ENCODE measurements at places on chromosomes 6 and 20.

DNA sequence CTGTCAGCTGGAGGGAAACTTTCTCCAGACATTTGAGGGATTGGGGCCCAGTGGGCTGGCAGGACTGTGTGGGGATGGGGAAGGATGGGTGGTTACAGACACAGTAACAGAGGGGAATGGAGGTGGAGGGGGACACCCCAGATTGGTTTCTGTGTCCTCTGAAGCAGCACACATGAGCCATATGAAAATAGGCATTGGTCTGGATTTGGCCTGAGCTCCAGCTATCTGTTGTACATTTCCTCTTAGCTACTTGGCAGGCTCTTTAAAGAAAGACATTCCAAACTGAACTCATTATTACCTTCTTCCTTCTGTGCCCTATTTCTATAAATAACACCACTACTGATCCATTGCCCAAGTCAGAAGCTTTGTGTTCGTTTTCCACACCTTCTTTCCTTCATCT is 72.0 kb upstream of the PRL start:
- DNase-seq: no peak

DNA sequence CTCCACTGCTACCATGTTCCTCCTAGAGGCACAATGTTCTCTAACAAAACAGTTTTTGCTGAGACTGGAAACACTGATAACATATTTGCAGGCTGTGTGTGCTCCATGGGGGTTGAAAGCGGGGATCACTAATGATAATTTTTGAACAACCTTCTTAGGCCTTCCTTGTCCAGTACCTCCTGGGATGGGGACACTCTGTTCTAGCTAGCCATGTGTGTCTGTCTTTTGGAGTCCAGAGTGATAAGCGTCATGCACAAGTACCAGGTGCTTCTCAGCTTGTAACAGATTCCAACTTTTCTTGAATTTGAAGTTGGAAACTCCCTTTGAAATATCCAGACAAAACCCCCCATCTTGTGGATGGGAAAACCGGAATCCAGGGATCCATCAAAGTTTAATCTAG is 15.2 kb downstream of the PI3 start:
- no peak for DNase-seq

- DNase-seq: no peak
These were observed 93.5 kb downstream of the ESR1 start for GRCh38 chr6:151901009-151901411.

DNA sequence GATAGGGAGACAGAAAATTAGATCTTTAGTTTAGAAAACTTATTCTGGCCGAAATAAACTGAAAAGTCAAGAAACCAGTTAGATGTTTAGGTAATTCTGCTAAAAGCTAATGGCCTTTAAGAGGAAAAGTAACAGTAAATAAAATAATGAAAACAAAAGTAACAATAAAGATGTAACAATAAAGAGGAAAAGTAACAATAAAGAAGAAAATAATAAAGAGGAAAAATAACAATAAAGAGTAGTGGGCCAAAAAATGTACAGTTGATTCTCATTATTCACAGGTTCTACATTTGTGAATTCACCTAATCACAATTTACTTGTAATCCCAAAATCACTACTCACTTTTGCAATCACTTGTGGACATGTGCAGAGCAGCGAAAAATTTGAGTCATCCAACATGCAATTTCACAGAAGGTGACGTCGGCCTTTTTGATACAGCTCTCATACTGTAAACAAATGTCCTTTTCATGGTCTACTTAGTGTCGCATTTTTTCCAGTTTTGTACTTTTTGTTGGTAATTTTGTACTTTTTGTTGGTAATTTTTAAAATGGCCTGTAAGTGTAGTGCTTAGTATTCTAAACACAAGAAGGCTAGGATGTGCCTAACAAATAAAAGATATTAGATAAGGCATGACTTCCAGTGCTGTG is 24.0 kb downstream of the HBS1L start:
- no peak for DNase-seq

DNA sequence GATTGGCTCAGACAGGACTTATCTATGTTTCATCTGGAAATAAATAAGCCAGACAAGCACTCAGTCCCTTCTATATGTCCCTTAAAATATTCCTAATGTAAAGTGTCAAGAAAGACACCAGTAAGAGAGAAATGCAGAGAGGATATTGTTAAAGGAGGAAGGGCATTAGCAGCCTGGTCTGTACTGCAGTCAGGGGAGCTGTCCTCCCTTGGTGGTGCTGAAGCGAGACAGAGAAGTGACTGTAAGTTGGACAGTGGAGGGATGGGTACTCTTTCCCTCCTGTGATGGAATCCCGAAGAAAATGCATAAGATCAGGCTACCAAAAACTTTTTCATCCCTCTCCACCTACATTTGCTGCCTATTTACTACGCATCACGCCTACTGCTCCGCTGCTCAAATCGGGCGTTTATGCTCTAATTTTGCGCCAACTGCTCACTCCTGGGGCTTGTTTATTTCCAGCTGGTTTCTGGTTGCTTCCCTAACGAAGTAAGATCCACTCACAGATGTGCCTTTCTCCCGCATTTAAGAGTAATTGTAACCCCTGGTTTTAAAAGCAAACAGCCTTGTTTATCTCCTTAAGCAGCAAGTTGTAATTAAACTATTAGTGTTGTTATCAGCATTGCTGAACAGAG is 35.2 kb downstream of the PHACTR1 start:
- DNase-seq: no peak

DNA sequence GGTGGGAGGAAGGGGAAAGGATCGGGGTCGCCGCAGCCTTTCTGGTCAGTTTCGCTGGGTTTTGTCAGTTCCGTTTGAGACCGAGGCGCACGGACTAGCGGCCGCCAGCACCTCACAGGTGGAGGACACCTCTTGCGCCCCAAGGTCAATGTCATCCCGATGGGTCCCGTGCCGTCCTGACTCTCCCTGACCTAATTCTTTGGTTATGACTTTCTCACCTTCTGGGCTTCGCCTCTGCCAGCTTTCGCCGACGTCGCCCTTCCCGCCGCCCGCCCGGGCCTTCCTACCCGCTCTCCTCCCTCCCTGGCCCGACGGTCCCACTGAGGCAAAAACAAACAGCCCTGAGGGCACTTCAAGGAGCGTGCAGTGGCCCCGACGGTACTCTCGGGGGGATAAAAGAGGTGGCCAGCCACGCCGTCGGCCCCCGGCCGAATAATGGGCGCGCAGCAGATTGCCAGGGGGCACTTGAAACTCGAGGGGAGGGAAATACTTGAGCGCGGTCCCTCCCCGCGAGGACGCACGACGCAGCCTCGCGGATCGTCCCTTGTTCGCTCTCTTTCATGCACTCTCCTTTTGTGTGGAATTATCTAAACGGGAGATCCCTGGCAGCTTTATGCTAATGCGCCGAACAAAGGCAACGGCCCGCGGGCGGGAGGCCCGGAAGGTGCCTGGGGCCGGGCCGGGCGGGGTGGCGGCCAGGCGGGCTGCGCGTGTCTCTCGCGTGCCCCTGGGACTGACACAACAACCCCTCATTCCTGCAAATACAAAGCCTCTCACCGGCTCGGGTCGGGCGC is 3.9 kb upstream of the INSM1 start:
- no peak for DNase-seq

GRCh38 chr6:1040393-1040792 is 271.5 kb upstream of the FOXQ1 start:
- DNase-seq: no peak

GRCh38 chr6:30360139-30360538 is 15.2 kb downstream of the RPP21 start:
- no peak for DNase-seq

DNA sequence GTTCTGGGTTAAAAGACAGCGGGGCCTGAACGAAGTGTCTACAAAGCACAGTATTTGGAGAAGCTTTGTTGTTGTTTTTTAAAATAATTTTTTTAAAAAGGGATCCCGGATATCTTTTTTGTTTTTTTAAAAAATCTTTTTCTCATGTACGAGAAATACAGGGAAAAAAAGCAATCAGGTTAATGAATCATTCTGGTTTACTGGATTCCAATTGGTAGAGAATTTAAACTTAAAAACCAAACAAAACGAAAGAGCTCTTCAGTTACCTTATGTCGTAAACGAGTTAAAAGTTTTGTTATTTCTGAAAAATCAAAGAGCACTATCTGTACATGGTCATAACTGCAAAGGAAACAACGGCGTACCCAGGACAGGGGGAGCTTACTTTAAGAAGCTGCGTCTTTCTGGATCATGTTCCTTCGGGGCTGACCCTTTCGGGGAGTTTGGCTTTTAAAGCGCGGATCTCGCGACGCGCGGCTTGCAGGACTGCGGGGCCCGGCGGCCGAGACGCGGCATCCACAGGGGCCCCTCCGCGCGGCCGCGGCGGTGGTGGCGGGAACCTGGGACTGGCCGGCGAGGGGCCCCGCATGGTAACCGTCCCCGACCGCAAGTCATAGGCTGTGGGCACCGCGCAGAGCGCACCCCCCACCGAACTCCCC is 927 bp downstream of the IL20RA start:
- no peak for DNase-seq

DNA sequence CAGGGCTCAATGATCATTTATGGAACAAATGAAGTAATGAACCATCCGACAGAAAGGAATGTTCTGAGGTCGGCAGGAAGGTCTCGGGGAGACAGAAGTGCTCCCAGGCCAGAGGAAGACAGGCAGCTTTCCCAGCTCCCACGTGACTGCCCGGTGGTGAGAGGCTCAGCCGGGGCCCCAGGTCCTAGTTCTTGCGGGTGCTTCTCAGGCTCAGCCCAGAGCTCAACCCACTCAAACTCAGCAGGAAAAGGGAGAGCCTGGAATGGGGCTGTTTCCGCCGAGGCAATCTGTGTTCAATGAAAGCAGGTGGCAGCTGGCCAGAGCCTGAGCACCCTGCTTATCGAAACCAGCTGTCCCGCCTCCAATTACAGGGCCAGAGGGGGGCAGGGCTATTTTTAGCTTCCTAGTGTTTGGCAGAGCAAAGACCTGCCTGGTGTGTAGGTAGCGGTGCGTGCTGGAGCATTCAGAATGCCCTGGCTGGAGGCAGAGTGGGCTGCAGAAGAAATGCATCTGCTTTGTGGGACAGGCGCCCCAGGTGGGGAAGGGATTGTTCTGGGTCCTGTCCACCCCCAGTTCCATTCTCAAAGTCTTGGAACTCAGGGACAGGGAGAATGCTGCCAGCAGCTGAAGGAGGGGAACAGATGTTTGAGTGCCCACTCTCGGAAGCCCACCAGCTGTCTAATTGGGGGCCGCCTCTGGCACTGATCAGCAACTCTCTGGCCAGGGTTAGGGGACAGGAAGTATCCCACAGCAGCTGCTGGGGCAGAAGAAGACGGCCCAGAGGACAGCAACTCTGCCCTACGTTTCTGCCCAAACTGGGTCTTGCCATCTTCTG is 145.1 kb downstream of the PREX1 start:
- no peak for DNase-seq

DNA sequence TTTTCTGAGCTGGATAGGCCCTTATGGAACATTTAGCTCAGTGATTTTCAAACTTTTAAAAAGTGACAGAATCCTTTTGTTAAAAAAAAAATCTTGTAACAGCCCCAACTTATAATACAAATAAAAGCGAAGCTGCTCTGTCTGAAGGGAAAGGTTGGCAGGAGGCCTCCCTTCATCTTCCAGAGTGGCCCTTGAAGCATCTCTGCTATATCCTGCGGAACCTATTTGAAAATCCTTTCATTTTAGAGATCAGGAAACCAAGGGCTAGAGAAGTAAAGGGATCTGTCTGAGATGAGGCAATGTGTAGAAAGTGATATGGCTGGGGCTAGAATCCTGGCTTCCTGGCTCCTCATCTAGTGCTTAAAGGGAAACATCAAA is 107.8 kb downstream of the UBE3D start:
- DNase-seq: no peak

- no peak for DNase-seq
These were observed 585 bp downstream of the PSMB9 start for GRCh38 chr6:32854376-32855178.

- DNase-seq: no peak
These were observed 5.1 kb upstream of the EBF4 start for GRCh38 chr20:2687514-2687913.

DNA sequence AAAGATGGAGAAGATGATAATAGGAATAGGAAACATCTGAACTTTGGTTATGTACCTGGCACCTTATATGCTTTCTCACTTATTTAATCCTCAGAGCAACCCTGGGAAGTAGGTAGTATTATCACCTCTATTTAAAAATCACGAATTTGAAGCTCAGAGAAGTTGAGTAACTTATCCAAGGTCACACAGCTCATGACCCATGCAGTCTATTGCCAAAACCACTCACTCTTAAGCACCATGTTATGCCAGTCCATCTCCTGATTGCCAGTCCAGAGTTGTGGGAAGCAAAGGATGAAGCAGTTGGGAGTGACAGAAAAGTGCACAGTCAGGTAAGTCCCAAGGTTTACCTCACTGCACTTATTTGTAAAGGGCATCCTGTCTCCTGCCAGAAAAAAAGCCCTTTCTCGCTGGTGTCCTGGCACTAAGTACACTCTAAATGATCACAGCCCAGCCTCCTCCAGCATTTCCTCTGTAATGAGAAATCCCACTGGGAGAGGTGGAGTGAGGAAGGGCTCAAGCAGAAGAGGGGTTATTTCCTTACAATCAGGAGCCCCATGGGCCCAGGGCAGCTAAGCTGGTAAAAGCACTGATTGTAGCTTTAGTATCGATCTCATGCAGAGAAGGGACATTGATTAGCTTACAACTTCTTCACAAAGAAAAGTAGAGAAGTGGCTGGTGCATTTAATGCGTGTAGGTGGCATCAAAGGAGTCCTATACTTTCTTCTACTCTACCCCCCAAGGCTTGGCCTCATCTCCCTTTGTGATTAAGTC is 21.3 kb upstream of the SCGN start:
- no peak for DNase-seq

DNA sequence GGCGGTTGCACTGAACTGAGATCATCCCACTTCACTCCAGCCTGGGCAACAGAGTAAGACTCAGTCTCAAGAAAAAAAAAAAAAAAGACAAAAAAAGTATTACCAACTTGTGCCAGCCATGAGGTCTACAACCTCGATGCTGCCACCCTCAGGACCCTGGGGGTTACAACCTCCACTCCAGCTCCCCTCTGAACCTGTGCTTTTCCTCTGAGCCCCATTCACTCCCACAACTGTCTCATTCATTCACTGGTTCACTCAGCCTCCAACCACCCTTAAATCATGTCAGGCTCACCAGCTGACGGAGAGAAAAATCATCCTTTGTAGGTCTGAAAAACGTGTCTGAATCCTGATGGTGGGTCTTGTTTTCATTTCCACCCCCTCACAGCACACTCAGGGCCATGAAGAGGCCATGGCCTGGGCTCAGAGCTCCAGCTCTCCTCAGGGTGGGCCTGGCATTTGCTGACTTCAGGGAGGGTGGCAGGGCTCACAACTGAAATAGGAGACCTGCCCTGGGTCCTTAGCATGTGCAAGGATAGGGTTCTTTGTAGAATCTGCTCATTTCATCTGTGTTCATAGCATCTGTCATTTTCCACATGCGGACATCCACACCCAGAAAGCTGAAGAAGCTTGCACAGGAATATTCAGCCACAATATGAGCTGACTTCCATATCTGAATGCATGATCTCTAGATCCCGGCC is 1.9 kb upstream of the ULBP1 start:
- DNase-seq: peak; percentile 67

GRCh38 chr6:38974389-38975151 is 74.0 kb upstream of the GLP1R start:
- no peak for DNase-seq
